ENCODE measurements at places on chromosomes 5 and 9.

DNA sequence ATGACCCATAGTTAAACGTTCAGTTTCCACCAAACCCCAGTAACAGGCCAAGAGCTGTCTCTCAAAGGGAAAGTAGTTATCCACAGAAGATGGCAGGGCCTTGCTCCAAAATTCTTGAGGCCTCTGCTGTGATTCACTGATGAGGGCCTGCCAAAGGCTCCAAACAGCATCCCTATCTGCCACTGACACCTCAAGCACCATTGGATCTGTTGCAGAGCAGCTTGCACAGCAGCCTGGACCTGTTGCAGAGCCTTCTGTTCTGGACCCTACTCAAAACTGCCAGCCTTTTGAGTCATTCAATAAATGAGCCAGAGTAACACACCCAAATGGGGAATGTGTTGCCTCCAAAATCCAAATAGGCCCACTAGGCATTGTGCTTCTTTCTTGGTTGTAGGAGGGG lies 741.5 kb upstream of the RGMB start:
- DNase-seq: no peak

DNA sequence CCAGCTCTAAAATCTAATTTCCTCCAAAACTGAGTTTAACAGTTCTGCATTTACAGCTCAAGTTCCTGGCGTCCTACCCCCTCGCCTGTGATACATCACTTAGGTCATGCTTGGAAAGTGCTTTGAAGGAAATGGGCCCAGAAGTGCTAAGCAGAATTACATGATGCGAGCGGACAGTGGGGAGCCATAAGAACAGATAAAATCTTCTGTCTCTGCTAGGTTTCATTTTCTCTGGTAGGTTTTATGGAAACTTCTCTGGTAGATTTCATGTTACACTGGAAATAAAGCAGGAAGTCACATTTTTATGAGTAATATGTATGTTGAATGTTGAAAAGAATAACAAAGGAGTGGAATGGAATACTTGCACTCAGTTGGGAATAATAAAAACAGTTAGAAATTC lies 138.3 kb downstream of the ZDHHC21 start:
- DNase-seq: no peak

DNA sequence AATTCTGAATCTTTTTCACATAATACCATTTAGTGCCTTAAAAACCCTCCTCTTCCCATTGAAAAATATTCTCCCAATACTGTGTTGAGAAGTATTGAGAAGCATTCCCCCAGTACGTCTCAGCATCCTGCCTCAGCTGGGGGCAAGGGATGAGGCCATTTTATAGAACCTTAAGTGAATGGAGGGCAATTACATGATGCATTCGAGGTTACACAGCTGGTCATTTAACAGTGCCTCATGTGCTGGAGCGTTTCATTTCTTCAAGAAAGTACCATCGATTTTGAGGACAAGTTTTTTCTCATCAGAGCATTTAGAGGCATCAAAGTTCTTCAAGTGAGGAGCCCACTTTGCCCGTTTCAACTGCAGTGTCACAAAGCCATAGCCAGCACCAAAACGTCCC lies 135.6 kb downstream of the DOCK2 start:
- no peak for DNase-seq

DNA sequence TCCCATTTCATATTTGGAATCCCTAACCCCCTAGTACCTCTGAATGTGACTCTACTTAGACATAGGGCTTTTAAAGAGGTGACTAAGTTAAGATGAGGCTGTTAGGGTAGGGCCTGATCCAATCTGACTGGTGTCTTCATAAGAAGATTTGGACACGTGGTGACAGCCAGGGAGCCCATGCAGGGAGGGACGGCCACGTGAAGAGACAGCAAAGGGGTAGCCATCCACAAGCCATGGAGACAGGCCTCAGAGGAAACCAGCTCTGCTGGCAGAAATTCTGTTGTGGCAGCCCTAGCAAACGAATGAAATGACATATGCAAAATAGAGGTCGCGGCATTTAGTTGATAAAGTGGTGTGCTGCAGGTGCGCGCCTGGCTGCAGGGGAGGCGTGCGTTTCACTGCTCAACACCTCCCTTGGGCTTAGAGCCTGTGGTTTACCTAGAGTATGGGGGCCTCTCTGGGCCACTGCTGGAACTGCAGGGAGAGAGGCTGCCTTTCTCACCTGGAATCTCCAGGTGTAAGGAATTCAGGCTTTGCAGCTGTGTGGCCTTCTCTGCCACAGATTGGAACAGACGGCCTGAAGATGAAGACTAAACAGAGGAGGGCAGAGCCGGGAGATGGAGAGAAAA lies 7.1 kb upstream of the AFAP1L1 start:
- DNase-seq: peak; percentile 12

- DNase-seq: no peak
Observed at GRCh38 chr9:2480255-2480837, 141.2 kb upstream of the VLDLR start.

DNA sequence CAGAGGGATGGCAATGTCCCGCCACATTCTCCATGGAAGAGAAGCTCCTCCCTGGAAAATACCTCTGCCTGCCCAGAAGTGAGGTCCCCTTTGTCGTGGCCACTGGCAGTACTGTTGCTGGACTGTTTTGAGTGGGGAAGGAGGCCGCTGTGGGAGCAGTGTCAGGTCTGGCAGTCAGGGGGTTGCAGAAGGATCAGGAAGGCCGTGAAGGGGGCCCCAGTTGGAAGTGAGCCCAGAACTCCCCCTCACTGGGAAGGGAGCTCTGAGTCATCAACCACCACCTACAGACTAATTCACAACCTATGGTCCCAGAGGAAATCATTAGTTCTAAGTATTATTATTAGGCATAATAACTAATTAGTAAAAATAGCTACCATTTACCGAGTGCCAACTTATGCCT lies 200.4 kb downstream of the TTLL11 start:
- DNase-seq: no peak

GRCh38 chr9:128061275-128061960 lies 5.7 kb downstream of the NAIF1 start:
- no peak for DNase-seq

GRCh38 chr9:122562134-122562760 lies 9.3 kb downstream of the OR1N2 start:
- peak; percentile 13 for DNase-seq

GRCh38 chr5:35197351-35197750 lies 32.9 kb downstream of the PRLR start:
- DNase-seq: no peak

DNA sequence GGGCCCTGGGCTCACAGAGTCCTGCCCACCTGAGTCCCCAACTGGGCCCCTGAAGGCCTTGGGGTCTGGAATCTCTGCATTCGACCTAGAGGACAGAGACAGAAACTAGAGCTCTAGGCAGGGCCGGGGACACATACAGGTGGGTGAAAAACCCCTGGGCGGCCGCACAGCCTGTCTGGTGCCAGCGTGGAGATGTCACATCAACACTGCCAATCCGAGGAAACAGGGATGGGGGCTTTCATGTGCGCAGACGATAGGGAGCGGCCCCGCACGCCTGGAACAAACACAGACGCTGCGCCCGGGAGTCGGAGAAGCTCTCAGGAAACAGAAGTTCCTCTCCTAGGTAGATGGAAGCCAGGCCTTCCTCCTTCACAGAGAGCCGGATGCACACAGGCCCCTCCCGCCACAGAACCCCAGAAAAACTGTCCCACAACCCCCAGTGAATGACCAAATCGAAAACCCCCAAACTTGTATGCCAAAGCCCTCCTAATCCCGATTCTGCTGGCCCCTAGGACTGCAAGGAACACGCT lies 1.8 kb downstream of the GRM6 start:
- DNase-seq: no peak

- no peak for DNase-seq
Observed at GRCh38 chr9:33946779-33947535, 101.7 kb downstream of the UBAP2 start.

GRCh38 chr9:121774715-121775613 lies 123.5 kb downstream of the DAB2IP start:
- DNase-seq: no peak

DNA sequence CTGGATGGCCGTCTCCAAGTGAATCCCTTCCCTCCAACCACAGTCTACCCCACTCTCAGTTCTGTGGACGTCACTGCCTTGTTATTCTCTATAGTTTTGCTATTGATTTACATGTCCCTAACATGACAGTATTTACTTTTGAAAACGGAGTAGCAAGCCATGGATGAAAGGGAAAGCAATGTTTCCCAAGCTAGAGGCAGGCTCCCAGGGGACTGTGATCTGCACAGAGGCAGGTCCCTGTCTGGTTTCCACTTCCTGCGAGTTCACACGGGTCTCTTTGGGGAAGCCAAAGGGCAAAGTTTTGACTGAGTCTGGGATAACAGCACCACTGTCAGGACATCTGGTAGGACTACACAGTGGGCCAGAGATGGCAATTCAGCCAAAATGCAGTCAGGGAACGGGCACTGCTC lies 12.7 kb downstream of the C9orf153 start:
- DNase-seq: no peak

- DNase-seq: no peak
Observed at GRCh38 chr9:83061990-83062650, 822 bp downstream of the RASEF start.

DNA sequence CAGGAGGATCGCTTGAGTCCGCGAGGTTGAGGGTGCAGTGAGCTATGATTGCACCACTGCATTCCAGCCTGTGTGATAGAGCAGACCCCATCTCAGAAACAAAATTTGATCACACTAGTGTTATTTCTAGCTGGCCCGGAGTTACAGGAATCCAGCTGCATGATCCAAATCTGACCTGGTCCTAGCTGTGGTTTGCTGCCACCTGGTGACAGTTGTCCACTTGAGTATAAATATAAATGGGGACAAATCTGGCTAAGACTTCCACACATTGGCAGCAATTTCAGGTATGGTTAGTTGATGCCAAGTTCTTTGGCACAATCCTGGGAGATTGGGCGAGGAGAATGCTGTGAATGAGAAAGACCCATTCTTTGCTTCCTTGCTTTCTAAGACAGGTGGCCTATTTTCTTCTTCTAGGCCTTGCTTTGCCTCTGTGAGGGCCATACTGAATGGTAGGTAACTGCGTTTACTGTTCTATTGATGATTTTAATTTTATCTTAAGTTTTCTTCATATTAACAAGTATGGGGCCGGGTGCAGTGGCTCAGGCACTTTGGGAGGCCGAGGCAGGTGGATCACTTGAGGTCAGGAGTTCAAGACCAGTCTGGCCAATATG lies 35.4 kb downstream of the UBE2R2 start:
- peak; percentile 7 for DNase-seq

DNA sequence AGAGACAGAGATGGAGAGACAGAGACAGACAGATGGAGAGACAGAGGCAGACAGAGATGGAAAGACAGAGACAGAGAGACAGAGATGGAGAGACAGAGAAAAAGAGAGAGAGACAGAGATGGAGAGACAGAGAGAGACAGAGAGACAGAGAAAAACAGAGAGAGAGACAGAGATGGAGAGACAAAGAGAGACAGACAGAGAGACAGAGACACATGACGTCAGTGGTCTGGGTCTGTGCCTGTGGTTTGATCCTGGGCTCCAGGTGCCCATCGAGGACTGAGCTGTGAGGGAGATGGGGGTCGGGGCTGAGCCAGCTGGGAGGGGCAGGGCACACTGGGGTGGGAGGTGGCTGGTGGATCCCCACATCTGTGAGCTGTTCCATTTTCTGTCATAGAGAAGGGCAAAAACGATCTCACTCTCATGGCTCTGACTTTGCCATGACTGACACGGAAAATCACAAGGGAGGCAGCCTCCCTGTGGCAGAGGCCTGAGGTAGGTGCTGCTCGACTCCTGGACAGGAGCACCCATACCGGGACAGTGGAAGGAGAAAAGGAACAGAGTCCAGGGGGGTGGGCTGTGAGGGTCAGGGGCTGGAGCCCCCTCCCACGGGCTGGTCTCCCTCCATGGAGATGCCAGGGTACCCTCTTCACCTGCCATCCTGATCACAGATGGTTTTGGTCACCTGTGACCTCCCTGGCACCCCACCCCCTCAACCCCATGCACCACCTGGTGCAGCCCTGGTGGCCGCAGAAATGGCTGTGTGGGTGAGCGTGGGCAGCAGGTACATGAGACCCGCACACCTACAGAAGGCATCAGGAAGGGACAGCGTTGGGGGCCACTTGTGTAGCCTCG lies 28.8 kb downstream of the GLT6D1 start:
- DNase-seq: no peak

DNA sequence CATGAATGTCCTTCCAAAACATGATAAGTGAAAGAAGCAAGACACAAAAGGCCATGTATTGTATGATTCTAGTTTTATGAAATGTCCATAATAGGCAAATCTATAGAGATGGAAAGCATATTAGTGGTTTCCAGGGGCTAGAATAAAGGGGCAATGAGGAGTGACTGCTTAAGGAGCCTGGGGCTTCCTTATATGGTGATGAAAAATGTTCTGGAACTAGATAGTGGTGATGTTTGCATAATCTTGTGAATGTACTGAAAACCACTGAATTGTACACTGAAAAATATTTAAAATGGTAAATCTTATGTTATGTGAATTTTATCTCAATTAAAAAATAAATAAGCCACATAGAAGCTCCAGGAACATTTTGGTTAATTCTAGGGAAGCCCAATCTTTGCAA lies 144.4 kb upstream of the ANKRD55 start:
- no peak for DNase-seq
